ENCODE measurements at places on chromosomes 6 and 20.

DNA sequence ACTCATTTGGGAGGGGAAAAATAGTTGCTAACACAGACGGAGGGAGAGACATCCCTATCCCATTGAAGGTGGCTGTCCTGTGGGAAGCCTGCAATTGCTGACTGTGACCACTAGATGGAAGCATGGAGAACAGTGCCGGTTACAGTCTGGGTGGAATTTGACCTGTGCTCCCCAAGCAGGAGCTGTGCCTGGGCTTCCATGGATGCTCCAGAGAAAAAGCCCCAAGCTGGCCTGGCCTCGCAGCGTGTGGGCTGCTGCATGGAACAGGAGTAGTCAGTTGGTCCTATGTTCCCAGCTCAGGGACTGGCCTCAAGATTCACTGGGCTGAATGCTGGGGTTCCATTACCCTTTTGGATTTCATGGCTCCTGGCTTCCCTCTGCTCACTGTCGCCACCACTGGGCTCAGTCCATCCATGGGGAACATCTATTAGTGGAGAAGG lies 116.3 kb upstream of the CHD6 start:
- no peak for DNase-seq

DNA sequence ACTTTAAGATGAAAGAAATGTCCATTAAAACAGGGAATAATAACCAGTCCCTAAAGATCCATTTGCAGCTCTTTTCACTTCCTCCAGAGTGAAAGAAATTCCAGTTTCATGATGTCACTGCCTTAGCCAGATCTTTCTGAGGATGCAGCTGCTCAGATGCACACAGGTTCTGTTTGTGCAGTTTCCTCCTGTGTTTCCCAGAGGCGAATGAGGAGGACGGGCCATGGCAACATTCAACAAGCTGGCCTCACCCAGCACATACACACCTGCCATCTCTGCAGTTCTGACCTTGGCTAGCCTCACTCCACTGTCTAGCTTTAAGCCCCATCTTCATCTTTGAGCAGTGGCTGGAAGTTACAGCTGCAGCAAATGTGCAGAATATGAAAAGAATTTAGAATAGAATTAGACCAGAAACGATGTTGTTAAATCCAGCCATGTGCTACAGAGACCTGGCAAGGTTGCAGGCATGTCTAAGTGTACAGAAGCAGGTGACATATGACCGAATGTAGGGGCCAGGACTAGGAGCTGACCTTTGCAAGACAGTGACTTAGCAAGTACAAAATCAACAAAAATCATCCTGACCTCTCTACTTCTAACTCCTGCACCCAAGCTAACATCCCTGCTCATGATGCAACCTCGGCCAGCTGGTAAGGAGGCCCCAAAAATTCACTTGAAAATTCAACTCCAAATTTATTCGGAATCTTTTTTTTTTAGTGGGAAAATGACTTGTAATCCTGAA lies 35.0 kb downstream of the FAM50B start:
- no peak for DNase-seq

GRCh38 chr6:27268803-27269202 lies 21.3 kb downstream of the PRSS16 start:
- no peak for DNase-seq

DNA sequence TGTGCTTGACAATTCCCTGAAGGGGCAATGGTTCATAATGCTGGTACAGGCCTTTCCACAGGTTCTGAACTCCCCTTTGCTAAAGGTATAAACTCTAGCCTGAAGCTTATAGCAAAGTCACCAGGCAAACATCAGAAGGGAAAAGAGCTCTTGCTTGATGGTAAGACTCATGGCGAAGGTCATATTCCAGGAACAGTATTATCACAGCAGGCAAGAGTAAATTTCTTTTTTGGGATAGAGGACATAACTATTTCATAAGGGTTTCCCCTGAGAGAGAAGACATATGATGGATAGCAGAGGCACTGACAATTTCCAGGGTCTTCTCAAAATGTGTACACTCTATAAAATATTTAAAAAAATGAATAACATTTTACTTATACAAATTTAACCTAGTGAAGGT lies 86.8 kb downstream of the PRKN start:
- no peak for DNase-seq

GRCh38 chr6:73870907-73871306 lies 174.9 kb downstream of the CD109 start:
- no peak for DNase-seq

DNA sequence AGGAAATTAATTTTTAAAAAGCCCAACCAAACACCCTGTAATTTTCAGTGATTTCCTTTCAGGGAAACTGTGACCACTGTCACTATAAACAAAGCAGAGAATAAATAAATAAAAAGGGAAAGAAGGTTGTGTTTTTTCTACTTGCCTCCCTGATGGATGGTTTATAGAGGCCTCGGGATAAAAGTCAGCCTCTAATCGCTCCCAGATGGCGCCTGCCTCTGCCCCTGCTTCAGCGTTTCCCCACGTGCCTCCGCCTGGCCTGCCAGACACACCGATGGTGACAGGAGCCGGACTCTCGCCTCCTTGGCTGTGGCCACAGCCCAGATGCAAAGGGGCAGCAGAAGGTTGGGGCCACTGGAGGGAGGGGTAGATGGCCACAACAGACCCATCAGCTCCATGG lies 327.7 kb downstream of the CDC5L start:
- DNase-seq = no peak

- no peak for DNase-seq
Measured at GRCh38 chr6:44040786-44041185, 86.5 kb downstream of the MRPL14 start.

DNA sequence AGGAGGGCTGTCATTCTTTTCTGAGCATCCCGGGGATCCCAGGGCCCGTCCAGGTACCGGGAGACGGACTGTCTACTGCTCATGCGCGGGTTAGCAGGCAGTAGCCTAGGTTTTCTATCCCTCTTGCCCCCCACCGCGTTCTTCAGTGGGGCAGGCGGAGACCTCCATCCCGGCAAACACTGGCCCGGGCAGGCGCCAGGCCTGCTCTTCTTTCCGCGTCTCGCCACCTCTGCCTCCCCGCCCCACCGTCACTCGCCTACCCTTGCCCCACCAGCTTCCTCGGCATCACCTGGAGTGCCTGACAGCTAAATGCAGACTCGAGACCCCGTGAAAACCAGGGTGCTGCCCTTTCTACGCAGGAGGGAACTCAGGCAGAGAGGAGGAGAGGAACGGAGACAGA lies 1937.7 kb upstream of the DEFB115 start:
- no peak for DNase-seq

- no peak for DNase-seq
Measured at GRCh38 chr20:25021336-25021735, 28.8 kb upstream of the APMAP start.

Data from cerebellar nuclear complex (tissue), 1 donor.